ENCODE measurements at places on chromosomes 5 and 9.

- DNase-seq = no peak
Measured at GRCh38 chr9:71145179-71145578, 23.8 kb upstream of the TRPM3 start.

DNA sequence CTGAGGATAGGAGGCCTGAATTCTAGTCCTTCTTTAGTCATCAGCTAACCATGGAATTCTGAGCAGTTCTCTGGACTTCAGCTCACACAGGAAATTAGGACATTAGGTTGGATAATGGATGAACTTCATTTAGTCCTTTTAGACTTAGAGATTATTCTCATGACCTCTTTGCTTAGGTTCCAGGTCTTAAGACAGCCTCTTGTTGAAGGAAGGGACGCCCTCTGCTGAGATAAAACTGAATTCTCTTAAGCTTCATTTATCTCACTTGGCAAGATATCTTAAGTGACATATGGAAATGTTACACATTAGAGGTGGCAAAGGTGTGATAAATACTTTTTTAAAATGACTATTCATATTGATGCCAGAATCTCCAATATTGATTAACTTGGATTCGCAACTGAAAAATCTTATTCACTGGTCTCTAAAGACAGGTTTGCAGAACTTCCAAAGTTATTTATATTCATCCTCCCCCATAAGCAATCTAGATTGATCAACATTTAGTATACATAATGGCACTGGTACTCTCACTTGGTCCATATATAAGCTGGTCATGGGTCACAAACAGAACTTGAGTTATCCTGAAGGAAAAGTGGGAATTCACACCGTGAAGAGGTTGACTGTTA, 16.9 kb upstream of the ZNF366 start:
- peak; percentile 13 for DNase-seq

- no peak for DNase-seq
Measured at GRCh38 chr9:14522627-14523379, 170.4 kb downstream of the ZDHHC21 start.

GRCh38 chr5:107982703-107983425, 312.1 kb upstream of the EFNA5 start:
- DNase-seq = no peak

DNA sequence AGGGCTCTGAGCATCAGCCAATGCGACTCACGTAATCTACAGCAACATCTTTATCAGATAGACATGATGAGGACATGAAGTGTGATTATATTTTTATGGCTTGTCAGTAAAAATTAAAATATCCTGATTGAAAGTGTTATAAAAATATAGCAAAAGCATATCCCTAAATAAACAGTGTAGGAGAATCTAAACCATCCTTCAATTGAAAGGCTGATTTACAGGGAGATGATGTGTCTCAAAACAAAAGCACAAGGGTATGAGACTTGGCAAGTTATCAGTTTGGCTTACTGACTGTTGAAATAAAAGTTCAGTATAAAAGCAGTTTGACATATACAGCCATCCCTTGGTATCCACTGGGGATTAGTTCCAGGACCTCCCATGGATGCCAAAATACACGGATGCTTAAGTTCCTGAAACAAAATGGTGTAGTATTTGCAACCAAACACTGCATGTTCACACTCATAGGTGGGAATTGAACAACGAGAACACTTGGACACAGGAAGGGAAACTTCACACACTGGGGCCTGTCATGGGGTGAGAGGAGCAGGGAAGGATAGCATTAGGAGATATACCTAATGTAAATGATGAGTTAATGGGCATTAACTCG, 149.9 kb upstream of the MAP1B start:
- no peak for DNase-seq

DNA sequence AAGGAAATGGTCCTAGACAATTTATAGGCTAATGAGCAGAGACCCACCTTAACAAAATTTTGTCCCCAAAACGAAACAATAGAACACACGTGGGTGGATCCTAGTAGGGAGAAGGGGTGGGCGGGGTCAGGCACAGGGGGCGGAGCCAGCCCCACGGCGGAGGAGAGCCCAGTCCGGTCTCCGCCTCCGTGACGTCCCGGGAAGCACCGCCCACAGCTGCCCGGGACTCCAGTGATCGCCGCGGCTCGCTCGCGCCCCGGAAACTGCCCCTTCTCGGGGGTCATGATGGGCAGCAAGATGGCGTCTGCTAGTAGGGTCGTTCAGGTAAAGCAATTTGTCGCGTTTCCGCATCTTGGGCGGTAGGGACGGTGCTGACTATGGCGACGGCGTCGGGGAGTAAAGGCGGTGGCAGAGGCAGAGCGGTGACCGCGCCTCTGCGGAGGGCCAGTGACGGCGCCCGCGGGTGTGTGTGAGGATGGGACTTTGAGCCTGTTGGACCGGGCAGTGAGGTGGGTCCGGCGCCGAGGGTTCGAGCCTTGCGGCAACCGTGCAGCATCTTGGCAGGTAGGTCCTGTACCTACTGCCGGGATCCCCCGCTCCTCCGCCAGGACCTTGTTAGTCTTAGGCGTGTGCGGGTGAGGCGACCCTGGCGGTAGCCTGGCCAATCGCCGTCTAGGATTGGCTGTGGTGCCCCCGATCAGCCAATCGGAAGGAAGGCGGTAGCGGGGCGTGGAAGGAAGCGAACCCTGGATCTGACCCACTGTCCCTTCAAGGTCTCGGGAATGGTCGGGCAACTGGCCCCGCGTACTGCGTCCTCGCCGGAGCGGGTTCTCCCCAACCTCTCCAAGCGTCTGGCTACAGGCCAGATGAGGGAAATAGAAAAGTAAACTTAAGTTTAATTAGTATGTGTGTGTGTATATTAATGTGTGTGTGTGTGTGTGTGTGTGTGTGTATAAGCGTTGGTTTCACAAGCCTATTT, 16.8 kb upstream of the CDK7 start:
- peak; percentile 54 for DNase-seq

GRCh38 chr5:151003503-151003860, 16.9 kb upstream of the GPX3 start:
- DNase-seq = no peak

DNA sequence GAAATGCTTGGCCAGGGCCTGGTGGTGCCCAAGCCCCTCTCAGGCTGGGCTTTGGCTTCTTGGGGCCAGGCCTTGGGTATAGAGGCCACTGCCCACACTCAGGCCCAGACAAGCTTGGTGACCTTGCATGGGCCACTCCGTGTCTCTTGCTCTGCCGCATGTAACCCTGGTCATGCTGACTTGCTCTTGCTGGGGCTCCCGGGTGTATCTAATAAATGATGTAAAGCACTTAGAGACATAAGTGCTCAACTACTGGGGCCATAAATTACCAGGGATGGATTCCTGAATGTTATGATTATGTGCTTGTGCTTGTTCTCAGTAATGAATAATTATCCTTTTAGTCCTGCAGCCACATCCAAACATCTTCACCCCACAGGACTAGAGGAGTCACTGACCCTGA, 54.0 kb downstream of the C5orf15 start:
- no peak for DNase-seq

GRCh38 chr5:139561655-139562451, 714 bp downstream of the UBE2D2 start:
- DNase-seq = no peak

GRCh38 chr5:95007921-95008597, 276.8 kb downstream of the MCTP1 start:
- DNase-seq = no peak

DNA sequence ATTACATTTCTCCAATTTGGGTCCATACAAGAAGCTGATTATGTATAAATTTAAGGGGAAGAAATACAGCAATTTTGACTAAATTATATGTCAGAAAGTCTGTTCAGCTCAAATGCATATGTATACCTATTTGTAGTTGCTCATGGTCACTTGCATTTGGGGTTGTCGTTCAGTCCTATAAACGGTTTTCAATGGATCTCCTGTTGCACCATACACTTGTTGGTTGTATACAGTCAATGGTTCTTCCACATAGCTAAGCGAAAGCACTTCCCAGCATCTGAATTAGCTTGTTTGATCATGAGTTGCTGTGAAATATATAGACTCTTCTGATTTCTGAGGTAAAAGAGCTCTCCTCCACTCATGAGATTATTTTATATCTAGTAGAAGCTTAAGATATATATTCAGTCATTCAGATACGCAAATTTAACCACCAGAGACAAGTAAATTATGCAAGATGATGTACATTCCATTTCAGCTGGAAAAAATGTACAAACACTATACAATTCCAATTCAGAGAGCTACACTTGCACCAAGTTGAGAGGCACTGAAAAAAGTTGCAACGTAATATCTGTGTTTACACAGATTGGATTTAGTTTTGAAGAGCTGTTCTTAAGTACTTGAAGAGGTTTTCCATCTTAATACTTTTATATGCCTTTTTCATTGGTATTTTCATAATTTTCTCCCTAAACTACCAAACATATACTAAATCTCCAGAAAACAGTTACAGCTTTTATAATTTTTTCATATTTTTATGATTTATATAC, 64.4 kb upstream of the POU5F2 start:
- no peak for DNase-seq

DNA sequence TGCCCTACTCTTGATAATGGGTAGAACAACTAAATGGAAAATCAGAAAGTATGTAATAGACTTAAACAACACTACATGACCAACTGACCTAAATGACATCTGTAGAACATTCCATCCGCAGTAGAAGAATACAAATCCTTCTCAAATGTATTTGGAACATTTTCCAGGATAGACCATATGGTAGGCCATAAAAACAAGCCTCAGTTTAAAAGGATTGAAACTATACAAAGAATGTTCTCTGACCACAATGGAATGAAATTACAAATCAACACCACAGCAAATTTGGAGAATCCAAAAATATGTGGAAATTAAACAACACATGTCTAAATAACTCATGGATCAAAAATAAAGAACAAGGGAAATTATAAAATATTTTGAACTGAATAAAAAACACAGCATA, 189.2 kb downstream of the NDUFS4 start:
- no peak for DNase-seq

- no peak for DNase-seq
Measured at GRCh38 chr5:67037171-67037570, 159.4 kb downstream of the CD180 start.

GRCh38 chr9:117718085-117718484, 13.9 kb downstream of the TLR4 start:
- no peak for DNase-seq

DNA sequence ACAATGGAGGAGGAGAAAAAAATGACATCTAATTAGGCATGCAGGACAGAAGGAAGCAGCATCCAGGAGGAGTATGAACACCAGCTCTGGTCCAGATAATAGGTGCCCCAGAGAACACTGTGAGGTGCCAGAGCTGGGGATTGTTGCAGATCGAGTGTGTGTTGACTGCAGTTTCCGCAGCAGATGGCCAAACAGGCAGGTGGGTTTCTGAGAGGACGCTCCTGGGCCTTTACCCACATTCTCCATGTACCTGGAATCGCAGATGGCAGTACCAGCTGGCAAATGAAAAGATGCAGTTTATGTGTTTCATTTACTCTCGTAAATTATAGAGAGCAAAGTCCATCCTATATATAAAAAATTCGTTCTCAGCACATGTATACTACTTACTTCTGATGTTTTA, 182.2 kb upstream of the ISL1 start:
- DNase-seq = no peak

GRCh38 chr5:95042037-95042436, 242.9 kb downstream of the MCTP1 start:
- no peak for DNase-seq

GRCh38 chr5:170159101-170159698, 53.5 kb downstream of the FOXI1 start:
- DNase-seq = no peak

DNA sequence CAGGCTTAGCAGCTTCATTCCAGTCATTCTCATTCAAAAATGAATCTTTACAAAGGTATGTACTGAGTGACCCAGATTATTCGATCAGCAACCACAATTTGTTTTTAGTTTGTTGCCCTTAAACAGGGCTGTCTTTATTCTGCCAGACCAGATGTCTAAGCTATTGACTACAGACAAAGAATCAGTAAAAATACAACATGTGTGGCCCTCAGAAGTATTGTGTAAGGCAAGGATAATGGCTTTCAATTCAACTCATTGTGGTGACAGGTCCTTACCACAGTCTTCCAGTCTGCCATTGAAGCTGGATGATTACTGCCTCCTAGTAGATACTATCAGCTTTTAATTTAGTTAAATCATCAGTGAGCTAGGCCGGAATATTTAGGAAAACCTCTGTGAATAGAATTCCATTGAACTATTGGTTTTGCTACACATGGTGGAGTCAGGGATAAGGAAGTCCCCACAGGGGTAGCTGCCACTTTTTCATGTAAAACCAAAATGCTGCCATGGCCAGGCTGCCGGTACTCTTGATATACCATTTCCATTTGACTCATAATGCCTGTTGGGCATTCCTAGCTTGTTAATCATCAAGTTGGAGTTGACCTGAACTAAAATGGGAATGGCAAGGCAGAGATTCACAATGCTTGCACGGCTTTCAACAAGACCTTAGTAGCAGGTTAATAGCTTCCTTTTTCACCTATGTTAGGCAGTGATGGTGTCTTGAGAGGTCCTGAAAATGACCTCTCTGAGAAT, 175.6 kb downstream of the MEF2C start:
- no peak for DNase-seq

GRCh38 chr9:5186416-5187169, 1.2 kb upstream of the INSL6 start:
- peak; percentile 38 for DNase-seq

DNA sequence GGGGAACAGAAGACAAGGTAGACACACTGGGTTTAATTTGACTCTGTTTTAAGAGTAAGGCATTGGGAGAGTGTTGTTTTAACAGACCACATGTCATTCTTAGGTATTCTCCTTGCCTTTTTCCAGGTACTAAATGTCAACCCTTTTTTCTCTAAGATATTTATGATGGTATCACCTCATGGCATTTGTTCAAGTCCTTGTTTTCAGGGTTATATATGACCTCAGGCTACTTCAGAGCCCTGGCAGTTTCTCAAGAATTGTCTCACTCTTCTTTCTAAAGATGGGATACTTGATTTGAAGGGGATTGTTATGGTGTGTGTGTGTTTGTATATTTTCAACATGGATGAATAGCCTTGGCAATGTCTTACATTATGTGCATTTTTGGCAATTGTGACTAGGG, 131.1 kb upstream of the ACTBL2 start:
- no peak for DNase-seq

GRCh38 chr5:34474573-34475021, 181.5 kb upstream of the RAI14 start:
- peak; percentile 12 for DNase-seq

GRCh38 chr5:109105631-109106267, 304.0 kb downstream of the PJA2 start:
- DNase-seq = no peak

GRCh38 chr9:113516840-113517577, 53.5 kb downstream of the RGS3 start:
- DNase-seq = no peak

GRCh38 chr5:124658867-124659557, 87.4 kb downstream of the ZNF608 start:
- no peak for DNase-seq

DNA sequence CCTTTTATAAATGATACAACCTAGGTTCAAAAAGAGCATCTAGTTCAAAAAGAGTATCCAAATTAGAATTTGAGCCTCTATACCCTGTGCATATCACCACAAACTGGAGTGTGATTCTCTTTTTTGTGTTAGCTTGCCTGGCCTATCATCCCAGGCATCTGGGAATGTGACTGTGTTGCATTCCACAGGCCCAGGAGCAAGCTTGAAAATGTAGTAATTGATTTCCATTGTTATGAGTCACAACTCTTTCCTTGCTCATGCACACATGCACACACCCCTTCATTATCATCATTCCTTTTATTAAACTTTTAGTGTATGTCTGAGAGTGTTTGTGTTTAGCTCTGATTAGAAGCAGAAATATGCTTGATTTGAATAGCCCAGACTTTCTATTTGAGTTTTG, 75.2 kb downstream of the FCHO2 start:
- no peak for DNase-seq

All from NCI-H2107 (cell line).